Right lobe of liver (tissue), 6 donors: ENCODE measurements at places on chromosomes 3 and 15.

GRCh38 chr3:3212781-3213440 is 33.4 kb upstream of the CRBN start:
- no peak for DNase-seq

- no peak for DNase-seq
Measured at GRCh38 chr3:48599509-48600285, 4.6 kb upstream of the COL7A1 start.

DNA sequence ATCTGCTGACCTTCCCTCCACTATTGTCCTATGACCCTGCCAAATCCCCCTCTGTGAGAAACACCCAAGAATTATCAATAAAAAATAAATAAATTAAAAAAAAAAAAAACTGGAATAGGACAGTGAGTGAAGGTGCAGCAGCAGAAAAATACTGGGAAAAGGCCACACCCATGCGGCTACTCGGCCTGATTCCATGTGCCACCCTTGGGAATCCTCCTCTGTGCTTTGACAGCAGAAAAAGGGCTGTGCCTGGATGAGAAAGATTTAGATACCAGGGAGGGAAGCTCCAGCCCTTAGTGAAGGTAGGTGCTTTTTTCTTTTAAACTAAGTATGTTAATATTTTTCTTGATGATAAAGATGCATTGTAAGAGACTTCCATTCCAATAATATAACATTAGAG is 107.8 kb downstream of the CTNNB1 start:
- DNase-seq, result no peak

DNA sequence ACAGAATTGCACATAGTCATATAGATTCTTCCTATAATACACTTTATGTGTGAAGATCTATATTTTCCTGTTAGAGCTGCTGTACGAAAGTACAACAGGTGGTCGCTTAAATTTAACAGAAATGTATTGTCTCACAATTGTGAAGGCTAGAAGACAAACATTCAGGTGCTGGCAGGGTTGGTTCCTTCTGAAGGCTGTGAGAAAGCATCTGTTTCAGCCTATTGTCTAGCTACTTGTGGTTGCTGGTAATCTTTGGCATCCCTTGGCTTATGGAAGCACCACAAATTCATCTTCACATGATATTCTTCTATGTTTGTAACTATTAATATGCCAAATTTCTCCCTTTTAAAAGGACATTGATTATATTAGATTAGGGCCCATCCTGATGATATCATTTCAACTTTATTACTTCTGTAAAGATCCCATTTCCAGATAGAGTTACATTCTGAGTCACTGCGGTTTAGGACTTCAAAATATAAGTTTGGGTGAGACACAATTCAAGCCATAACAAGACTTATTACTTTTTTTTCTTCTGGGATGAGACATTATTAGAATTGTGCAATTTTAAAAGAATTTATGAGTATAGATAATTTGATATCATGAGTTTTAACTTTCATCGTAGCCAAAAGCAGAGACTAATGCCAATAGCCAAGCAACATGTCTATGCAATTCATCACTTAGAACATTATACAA is 248.1 kb upstream of the BCHE start:
- DNase-seq, result no peak

GRCh38 chr3:151707216-151707615 is 26.5 kb upstream of the AADACL2 start:
- DNase-seq, result no peak
